Mammary epithelial cell (primary cell): ENCODE measurements at places on chromosomes 7 and 10. TPM values are rescaled to one million over a fixed set of nuclear protein-coding genes. Genes with fewer than 3 reads are reported as not detected.

Gene AKR1C4
- not detected in 2 replicates for total RNA-seq

Gene TMEM60
- 12.8 and 14.1 TPM in 2 replicates for total RNA-seq

Gene TMEM213
- not detected in 2 replicates for total RNA-seq

Gene BHLHA15
- 0.61 and 3.2 TPM in 2 replicates for total RNA-seq

Gene PNLIPRP1
- not detected for total RNA-seq

Gene SPRN
- total RNA-seq, result 0.13 and 0.33 TPM in 2 replicates

Gene UPK3B
- 3.9 and 4.0 TPM in 2 replicates for total RNA-seq
